ENCODE measurements at places on chromosomes 7 and 10.
A peak's percentile ranks its signal among the peaks of the same experiment; 100 is the strongest.

GRCh38 chr10:103504181-103504783, 10.8 kb downstream of the NEURL1 start:
- DNase-seq: no peak

GRCh38 chr10:5036511-5036910, 32.9 kb upstream of the AKR1C2 start:
- no peak for DNase-seq

DNA sequence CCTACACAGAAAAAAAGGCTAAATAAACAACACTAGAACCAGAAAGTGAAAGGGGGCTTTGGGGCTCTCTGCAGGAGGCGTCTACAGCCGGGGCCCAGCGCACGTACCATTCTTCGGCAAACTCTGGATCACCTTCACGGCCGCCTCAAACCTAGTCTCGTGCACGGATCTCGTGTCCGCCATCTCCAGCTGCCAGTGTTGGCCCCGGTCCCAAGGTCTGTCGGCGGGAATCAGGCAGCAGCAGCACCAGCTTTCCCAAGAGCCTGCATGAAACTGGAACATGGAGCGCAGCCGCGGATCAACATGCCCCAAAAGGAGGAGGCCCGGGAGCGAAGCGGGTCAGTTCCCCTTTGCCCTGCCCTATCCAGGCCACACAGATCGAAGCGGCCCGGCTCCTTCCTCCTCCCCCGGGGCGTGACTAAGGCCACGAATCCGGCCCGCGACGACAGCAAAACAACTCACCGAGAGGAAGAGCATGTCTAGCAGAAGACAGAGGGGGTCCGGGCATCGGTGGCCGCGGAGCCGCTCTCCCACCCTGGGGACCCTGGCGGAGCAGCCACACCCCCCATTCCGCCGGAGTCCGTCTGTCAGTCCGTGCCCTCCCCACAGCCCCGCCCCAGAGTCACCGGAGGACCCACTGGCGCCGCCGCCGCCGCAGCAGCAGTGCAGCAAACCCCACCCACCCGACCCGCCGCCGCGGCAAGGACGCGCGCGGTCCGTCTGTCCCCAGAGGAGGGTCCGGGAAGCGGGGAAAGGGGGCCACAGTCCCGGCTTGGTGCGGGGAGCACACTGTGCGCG, at the start of gene ACBD5:
Gene ACBD5, minus strand, starts transcription at position 586 of the 798 bp plus-strand sequence. Its CDS starts 109 bp downstream, at position 477.
- peak; percentile 11 for DNase-seq

DNA sequence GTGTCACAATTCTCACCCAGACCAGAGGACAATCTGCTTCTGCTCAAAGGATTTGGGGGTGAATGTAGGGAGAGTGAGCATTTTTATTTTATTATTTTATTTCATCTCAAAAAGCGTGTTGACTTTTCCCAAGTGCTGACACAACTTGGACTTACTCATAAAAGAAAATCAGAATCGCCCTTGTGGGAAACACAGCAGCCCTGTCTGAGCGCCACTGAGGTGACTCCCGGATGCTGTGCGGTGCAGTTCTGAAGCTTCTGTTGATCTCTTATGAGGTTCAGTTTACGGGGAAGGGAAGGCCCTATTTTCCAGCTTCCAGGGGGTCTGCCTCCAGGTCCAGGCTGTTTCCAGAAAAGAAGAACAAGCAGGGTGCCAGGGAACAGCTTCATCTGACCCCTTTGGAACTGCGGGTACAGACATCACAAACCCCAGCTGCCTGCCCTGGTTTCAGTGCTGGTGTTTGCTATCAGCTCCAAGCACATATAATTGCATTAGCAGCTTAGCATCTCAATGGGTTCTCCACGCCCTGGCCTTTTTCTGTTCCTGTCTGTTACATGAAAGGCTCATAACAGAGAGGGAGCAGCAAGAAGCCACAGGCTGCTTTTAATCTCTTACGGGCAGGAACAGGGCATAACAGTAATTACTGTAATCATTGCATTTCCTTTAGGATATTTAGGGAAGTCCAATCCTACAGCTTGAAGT, 52.4 kb downstream of the PARP12 start:
- DNase-seq: no peak
